ENCODE measurements at places on chromosomes 5 and 9. TPM values are rescaled to one million over a fixed set of nuclear protein-coding genes. Genes with fewer than 3 reads are reported as not detected.
A peak's percentile ranks its signal among the peaks of the same experiment; 100 is the strongest.

GRCh38 chr9:114811966-114812636, 6.3 kb upstream of the TNFSF15 start:
- DNase-seq: no peak

DNA sequence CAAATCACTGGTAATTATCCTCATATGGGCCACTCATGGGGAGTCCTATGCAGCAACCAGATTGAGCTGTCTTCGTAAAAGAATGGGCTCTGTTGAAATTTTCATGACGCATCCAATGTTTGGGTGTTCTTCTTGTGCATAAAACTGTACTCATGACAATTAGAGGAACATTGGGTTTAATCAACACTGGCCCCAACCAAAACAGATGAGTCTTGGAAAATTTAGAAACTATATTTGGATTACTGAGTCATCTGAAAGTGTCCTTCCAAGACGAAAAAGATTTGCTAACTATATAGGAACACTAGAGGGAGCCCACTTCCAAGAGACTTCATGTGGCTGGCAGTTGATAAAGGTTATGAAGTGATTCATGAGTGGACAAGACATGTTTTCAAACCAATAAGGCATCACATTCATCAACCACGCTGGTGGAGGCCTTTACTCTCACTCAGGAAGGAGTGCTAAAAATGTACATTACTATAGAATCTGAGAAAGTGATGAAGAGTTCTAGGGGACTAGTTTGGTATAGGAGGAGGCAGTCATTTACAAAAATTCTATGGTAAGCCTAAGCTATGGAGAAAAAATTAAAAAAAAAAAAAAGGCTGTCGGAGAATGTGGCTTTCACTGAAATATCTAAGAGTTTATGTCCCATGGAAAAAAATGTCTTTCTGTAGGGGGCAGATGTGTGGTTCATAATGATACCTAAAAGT, 313.5 kb downstream of the PRDM9 start:
- peak; percentile 1 for DNase-seq

DNA sequence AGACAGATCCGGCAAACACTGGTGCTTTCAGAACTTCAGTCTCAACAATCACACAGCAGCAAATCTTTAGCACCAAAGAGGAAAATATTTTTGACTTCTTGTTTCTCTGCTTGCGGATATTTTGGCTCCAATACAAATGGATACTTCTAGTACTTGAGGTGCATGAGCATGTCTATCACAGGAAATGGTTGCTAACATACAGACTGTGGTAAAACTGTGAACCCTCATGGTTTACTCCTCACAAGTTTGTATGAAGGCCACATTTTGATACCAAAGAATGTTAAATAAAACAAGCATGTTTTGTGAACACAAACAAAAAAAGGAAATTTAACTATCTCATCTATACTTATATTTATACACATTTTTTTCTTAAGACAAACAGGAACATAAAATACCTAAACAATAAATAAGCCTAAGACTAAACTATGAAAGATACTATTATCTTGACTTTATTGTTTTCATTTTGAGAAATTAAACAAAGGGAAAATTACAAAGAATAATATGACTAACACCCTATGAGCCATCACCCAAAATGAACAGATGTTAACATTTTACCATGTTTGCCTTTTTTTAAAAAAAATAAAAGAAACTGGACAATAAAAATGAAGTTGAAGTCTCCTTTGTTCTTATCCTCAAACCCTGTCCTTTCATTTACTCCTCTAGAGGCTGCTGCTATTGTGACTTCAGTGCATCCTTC, 135.0 kb upstream of the LHFPL2 start:
- peak; percentile 39 for DNase-seq

DNA sequence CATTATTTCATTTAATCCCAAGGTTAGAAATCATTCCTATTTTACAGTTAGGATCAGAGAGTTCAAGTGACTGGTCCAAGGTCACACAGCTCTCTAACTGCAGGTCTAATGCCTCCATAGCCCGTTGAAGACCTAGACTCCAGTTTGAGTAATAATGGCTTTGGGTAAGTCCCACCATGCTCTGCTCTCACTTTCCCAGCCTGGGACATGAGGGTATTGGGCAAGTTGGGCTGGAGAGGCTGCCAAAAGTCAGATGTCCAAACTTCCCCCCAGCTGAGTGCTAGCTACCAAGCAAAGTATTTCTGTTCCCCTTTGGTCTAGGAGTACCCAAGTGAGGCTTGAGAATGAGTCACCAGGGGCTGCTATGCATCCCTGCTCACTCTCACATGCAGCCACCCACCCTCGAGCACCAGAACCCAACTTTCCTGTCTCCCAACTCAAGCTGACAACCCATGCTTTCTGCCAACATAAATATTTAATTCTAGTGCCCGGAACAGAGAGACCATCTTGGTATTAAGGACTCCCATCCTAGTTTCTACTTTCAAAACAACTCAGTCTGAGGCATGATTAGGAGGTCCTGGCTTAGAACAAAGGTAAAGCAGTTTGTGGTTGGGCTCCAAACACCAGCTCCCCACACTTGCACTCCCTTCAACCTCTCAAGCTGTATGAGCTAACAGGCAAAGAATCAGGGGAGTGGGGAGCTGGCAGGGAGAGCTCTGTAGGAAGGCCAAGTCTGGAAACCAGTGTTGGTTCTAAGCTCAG, 236.5 kb upstream of the TRIM32 start:
- DNase-seq: peak; percentile 84

DNA sequence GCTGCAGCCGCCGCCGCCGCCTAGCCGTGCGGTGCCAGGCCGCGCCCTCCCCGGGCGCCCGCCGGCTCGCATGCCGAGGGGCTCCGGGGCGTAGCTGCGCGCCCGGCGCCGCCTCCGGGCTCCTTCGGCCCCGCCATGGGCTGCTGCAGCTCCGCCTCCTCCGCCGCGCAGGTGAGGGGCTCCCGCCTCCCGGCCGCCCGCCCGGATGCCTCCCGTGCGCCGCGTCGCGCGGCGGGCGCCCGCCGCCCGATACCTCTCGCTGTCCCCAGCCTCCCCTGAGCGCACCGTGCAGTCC, 230 bp downstream of the SLC44A1 start:
- DNase-seq: no peak

The BHMT gene
- not detected for total RNA-seq

The GFI1B gene
- not detected for total RNA-seq

The LCP2 gene
- not detected for total RNA-seq

DNA sequence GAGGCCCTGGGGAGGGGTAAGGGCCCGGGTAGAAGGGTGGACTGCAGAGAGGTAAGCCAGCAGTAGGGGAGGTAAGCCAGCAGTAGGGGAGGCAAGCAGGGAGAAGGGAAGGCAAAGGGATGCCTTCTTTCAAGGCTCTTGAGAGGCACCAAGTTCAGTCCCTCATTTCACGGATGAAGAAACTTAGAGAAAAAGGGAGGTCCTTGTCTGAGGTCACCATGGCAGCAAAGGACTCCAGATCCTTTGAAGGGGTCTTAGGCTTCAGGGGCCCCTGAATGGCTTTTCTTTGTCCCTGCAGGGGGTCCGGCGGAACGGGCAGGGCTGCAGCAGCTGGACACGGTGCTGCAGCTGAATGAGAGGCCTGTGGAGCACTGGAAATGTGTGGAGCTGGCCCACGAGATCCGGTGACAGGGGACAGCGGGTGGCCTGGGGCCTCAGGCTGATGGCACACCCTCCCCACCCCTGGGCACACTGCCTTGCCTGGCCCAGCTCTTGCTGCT, 42.6 kb downstream of the RGS3 start:
- no peak for DNase-seq

The EDIL3 gene
- 48.1 TPM for total RNA-seq

The ISL1 gene
- 0.18 TPM for total RNA-seq

- DNase-seq: no peak
Observed at GRCh38 chr9:128118472-128118857, 9.1 kb downstream of the PTGES2 start.

The DRD1 gene
- 0.18 TPM for total RNA-seq

GRCh38 chr5:31620026-31620425, 18.9 kb upstream of the PDZD2 start:
- DNase-seq: no peak

The LRRC19 gene
- total RNA-seq: not detected

DNA sequence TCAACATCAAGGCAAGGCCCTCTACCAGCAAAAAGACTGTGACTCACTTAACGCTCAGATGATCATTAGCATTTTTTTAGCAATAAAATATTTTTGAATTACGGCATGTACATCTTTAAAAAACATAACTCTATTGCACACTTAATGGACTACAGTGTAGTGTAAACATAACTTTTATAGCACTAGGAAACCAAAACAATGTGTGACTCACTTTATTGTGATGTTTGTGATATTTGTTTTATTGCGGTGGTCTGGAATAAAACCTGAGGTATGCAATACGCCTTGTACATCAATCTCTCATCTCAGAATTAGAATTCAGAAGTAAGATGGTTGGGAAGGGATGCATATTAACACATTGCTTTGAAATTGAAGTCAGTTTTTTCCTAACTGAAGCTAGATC, 106.9 kb upstream of the PTCH1 start:
- DNase-seq: no peak

DNA sequence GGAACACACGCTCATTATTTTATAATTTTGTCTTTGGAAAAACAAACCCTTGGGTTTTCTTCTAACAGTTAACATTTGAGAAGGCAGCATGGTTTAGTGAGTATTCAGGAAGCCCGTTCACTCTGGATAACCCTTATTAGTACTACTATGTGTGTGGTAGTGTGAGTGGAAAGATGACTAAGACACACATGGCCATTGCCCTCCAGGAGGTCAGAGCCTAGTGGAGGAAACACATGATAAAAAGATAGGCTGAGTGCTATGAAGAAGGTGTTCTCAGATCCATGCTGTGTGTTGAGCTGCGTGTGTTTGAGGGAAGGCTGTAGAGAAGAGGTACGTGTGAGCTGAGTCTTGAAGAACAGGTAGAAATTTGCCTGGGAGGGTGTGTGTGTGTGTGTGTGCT, 8.4 kb downstream of the C5orf47 start:
- DNase-seq: no peak

The PCDHGB6 gene
- 3.8 TPM for total RNA-seq

The INSL4 gene
- total RNA-seq: not detected

The ALDH1A1 gene
- 8.8 TPM for total RNA-seq

DNA sequence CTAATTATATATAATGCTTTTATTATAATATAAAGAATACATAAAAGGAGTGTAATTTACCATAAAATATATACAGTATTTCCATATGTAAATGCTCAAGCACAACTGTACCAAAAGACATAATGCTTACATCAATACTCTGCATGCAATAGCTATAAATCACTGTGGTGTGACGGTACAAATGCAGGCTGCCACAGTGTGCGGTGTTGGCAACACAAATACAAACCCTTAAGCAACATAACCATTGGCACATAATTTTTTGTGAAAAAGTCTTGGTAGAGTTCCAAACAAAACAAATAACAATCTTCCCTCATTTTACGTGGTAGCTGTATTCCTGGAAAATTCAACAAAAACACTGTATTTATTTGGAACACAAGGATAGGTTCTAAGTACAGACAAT, 1.9 kb upstream of the SHISAL2B start:
- no peak for DNase-seq

- DNase-seq: no peak
Observed at GRCh38 chr9:85534340-85534739, 207.4 kb downstream of the AGTPBP1 start.

DNA sequence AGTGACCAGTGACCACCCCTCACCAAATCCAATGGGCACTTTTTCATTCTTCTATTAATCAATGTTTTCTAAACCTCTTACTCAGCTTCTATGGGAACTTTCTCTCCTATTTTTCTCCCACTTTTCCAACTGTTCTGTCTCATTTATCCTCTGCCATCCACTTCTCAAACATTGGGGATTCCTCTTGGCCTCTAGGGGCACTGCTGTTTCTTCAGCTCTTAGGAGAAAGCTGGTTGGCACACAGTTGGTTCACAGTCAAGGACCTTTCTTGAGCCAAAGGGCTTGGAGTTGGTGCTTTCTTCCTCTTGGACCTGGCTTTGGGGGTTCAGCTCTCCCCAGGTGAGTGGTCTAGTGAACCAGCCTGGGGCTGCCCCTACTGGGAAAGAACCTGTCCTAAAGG, 112.2 kb upstream of the LHFPL2 start:
- no peak for DNase-seq

GRCh38 chr5:138651767-138652117, 76.5 kb upstream of the HSPA9 start:
- DNase-seq: no peak

DNA sequence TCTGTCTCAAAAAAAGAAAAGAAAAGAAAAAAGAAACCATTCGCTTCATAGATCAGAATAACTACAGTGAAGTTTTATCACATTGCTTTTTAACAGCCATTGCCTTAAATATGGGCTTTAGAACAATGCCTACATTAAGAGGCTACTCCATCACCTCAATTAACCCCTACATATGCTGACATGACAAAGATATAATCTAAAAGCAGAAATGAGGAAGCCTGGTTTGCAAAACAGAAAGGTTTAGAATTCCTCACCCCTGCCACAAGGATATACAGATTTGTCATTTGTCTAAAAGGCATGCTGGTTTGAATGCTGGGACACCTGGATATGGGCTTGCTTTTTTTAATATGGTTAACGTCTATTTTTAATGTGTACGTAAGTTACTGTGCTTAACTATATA, 1353.0 kb upstream of the C9orf72 start:
- no peak for DNase-seq

The ATP10B gene
- not detected for total RNA-seq

- no peak for DNase-seq
Observed at GRCh38 chr9:124452326-124452725, 2.1 kb downstream of the ADGRD2 start.

DNA sequence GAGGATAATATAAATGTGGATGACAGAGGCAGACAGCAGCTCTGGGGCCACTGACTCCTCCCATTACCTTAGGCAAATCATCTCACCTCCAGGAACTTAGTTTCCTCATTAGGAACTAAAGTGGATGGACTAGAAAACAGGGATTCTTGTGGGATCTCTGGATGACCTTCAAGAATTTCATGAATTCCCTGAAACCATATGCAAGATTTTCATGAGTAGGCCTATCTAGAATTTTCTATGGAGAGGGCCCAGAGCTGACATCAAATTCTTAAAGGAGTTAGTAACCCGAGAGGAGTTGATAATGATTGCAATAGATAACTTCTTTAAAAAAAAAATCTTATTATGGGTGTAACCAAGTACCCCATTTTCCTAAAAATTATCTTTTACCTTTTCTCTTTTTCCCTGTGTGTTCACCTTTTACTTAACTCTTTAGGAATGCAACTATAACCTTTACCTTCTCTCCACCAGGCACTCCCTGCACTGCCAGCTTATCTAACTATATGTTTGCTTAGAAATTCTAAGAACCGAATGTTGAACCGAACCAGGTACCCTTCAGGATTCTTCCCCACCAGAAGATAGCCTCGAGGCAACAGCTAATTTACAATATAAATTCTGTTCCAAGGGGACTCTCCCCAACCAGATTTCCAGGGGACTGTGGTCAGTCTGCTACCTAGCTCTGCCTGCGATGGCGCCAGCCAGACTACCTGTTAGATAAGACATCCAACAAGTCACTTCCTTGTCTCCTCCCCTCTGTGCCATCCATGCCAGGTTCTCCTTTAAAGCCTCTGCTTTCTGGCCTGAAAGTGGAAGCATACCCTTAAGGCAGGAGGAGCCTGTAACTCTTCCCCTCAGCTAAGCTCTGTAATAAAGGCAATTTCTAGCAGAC, 86.0 kb downstream of the GCNT4 start:
- DNase-seq: peak; percentile 43
